Uterus (tissue), 4 donors: ENCODE measurements at places on chromosomes 1 and 21. TPM values are rescaled to one million over a fixed set of nuclear protein-coding genes. Genes with fewer than 3 reads are reported as not detected.

Gene CYP4Z1
- 0.51 TPM for total RNA-seq

Gene CCDC30
- 1.5 TPM for total RNA-seq

Gene BARHL2
- not detected for total RNA-seq

Gene GPR157
- 1.3 TPM for total RNA-seq

DNA sequence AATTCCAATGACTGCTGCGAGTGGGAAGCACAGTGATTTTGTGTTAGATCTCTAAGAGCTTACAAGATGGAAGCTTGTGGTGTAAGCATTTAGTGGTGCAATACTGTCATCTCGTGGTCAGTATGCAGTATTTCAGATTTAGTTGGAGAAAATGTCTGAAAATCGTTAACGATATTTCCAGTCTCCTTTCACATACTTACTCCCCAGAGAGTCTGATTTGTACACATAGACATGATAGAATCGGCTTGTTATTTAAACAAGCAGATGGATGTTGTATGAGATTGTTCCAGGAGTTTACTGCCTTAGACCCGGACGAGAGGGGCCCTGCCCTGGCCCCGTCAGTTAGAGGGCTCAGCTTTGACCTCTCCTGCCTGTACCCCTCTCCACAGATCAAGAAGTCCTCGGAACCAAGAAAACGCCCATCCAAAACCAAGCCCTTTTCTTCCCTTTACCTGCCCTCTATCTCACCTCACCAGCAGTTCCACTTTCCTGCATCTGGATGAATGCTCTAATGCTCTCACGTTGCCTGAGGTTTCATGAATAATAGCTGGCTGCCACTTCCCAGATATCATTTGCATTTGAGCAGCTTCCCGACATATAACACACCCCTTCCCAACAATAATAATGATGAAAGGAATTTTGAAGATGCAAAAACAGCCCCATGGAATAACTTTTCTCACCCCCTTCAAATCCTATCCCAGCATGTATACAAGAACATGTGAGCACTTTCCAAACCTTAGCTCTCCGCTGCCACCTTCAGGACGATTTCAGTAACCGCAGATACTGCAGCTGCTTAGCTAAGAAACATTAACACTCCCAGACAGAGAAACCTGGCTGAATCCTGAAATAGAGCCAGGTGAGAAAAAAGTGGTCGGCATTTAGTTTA is 247.3 kb downstream of the LTN1 start:
- DNase-seq = peak; percentile 80

GRCh38 chr1:67953301-67953700 is 97.1 kb downstream of the DIRAS3 start:
- no peak for DNase-seq

GRCh38 chr1:248417854-248418253 is 15.0 kb downstream of the OR2T1 start:
- no peak for DNase-seq

GRCh38 chr21:43270800-43271301 is 102.0 kb downstream of the CRYAA start:
- DNase-seq = no peak

DNA sequence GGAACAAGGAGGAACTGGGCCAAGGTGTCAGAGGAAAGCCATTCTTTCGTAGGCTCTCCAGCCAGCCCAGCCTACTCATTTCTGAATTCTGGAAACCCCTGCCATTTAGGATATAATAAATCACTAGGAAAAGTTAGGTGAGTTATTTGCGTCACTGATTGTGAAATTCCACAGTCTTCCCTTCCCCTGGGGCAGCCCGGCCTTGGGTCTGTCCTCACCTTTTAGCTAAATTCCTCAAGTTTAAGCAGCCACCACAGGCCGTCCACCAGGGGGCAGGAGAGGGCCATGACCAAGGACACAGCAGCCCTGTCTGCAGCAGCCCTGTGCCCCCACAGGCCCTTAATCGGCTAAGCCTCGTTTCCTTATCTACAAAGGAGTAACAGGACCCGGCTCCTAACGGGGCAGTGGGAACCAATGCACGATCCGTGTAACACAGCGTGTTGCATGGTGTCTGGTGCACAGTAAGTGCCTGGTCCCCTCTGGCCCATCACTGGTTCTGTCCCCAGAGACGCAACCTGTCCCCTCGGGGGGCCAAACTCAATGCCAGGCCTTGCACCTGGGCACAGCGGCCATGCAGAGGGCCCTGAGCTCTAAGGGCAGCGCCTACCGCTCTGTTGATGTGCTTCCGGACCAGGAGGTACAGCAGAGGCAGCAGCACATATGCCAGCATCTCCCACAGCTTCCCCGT is 18.1 kb downstream of the GPR157 start:
- peak; percentile 90 for DNase-seq
